ENCODE measurements at places on chromosomes 16 and 17.
A peak's percentile ranks its signal among the peaks of the same experiment; 100 is the strongest.

GRCh38 chr16:1781758-1782407 is 488 bp downstream of the SPSB3 start:
- DNase-seq = no peak

GRCh38 chr16:67415872-67416793 is at the start of gene ZDHHC1:
Gene ZDHHC1 (minus strand): TSS chr16:67416477. CDS start chr16:67407775, 8,702 bp downstream.
- DNase-seq = no peak

- peak; percentile 62 for DNase-seq
Observed at GRCh38 chr16:2715519-2715918, 4.5 kb downstream of the PRSS27 start.

DNA sequence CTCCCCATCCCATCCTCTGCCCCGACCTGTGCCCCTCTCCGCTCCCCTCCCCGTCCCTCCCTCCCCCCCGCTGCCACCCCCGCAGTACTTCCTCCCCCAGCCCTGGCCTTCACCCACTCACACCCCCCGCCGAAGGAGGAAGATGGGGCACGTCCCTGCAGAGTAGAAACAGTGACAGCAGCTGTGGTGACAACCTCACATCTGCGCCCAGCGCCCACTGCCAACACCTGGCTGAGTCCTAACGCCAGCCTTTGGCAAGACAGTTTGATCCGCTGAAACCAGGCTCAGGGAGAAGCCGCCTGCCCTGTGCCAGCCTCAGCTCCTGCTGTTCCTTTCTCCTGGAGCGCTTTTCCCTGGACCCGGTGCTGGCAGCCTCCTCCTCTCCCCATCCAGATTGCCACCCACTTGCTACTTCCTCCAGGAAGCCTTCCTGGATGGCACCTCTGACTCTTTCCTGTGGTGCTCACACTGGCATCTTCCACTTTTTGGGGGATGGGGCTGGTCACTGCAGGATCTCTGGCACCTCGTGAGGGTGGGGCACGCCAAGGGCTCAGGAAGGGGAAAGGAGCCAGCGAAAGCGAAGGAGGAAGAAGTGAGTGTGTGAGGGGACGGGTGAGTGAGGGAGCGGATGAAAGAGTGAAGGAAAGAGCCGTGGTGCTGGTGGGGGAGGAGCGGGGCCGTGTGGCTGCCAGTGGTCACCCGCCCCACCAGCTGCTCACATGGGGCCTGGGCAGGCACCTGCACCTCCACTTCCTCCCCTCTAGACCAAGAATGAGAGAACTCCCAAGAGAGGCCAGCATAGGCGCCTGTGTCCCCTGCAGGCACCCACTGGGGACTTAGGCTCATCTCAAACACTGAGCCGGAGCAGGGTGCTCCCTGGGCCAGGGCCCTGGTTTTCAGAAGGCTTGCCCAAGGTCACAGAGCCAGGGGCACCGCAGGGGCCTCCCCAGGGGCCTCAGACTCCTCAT is 27.0 kb downstream of the ZFPM1 start:
- DNase-seq = no peak

GRCh38 chr17:79262624-79263023 is 188.0 kb downstream of the ENGASE start:
- DNase-seq = no peak

Measured in activated naive CD8-positive, alpha-beta T cell treated with anti-CD3 and anti-CD28 coated beads, Interleukin-2, amount 50 U/mL, for 16 hours (primary cell).